NT2/D1 (cell line): ENCODE measurements at places on chromosomes 6 and 20.
A peak's percentile ranks its signal among the peaks of the same experiment; 100 is the strongest.

- peak; percentile 38 for DNase-seq
These were observed 39.2 kb downstream of the KCNK5 start for GRCh38 chr6:39189915-39190544.

- no peak for DNase-seq
These were observed 37.1 kb downstream of the EYA2 start for GRCh38 chr20:46931699-46932098.

- no peak for DNase-seq
These were observed 516.2 kb downstream of the BCKDHB start for GRCh38 chr6:80622641-80623040.

DNA sequence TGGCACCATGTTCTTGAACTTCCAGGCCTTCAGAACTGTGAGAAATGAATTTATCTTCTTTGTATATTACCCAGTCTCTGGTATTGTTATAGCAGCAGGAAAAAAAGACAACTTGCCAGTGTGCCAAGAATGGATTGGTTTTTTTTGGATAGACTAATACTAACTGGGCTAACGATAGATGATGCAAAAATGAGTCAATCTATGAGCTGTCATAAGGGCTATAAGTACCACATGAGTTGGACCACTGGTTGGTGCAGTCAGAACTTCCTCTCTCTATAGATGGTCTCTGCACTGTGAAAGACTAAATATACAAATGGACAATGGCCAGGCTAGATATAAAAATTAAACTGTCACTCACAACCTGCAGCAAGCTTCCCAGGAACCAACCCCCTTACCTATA is 87.6 kb upstream of the COL21A1 start:
- no peak for DNase-seq

DNA sequence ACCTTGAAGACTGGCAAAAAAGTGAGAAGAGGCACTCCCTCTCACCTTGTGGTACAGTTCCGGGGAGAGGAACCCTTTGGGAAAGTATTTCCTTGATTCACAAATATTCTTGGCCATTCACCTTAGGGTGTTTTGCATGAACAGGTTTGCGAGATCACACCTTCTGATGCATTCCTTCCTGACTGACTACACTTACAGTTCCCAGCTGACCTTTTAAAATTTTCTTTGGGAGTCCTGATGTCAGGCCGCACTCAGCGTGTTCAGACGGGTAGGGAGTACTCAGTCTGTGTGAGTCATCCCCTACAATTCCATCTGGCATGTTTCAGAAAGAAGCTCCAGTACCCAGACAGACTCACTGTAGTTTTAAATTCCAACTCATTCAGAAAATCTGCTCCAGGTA is 1.7 kb downstream of the ADGRF4 start:
- no peak for DNase-seq

GRCh38 chr20:47262008-47262364 is 94.5 kb downstream of the ZMYND8 start:
- no peak for DNase-seq

GRCh38 chr20:47273591-47274235 is 82.8 kb downstream of the ZMYND8 start:
- no peak for DNase-seq

GRCh38 chr6:21559238-21559637 is 34.3 kb upstream of the SOX4 start:
- DNase-seq = no peak

GRCh38 chr6:14533446-14533845 is 415.9 kb downstream of the CD83 start:
- no peak for DNase-seq

GRCh38 chr6:147779624-147780023 is 271.1 kb downstream of the SAMD5 start:
- no peak for DNase-seq

DNA sequence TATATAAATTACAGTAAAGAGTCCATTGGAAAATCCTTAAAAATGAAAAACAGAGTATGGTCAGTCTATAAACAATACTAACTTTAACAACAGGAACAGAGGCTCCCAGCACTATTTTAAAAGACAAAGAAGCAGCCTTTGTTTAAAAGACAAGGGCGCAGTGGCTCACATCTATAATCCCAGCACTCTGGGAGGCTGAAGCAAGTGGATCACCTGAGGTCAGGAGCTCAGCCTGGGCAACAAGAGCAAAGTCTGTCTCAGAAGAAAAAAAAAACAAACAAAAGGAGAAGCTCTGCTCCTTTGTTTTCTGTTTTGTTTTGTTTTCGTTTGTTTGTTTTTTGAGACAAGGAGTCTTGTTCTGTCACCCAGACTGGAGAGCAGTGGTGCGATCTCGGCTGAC is 89.4 kb downstream of the DTNBP1 start:
- no peak for DNase-seq
